ENCODE measurements at places on chromosomes 11 and 22.
A peak's percentile ranks its signal among the peaks of the same experiment; 100 is the strongest.

- DNase-seq: peak; percentile 69
Observed at GRCh38 chr11:123429913-123430720, at the start of gene GRAMD1B. TSS of gene GRAMD1B (plus strand) at chr11:123430269. CDS start at chr11:123430793, 524 bp downstream.

DNA sequence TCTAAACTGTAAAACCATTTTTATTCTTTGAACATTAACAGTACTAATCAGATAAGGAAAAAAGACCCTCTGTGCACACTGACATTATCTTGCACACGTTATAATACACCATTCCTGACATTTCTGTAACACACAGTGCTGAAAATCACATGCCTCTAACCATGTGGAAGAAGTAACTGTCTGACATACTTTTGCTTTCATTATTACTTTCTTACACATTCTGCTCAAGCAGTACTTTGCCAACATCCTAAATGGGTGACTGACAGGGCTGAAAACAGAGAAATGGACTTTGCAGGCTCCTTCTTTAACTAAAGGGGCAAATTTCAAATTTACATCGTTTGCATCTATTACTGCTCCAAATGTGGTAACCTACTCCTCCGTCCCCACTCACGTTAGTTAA lies 22.8 kb upstream of the TP53AIP1 start:
- no peak for DNase-seq

- DNase-seq: no peak
Observed at GRCh38 chr11:14544611-14545010, 24.4 kb upstream of the PSMA1 start.

DNA sequence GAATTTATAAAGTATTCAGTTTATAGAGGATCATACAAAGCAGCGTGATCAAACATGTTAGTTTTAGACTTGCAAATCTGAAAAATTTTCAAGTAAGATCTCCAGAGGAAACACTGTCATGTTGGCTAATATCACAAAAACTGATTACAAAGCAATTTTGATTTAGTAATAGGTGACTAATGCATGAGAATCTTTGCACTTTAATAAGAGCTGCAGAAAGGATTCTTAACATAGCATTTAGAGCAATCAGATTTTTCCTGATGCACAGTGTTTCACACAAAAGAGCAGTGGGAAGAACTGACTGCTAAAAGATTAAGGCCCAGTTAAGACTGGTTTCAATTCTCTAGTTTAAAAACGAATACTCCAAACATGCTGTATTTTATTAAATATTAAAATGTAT lies 321.2 kb downstream of the GUCY1A2 start:
- no peak for DNase-seq

DNA sequence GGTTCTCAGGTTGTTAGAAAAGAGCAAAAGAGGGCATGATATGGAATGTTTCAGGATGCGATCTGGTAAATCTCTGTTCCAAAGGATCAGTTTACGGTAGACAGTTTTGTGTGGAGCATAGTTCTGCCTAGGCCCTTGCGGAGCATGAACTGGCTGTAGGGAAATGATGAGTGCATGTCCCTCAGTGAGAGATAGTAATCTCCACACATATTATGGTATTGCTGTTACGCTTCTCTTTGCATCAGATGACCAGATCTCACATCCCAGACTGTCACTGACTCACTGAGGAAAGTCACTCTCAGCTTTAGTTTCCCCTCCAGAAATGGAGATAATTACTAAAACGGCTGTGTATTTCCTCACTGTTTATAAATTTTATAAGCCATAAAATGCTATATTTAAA lies 836.0 kb downstream of the JRKL start:
- no peak for DNase-seq

GRCh38 chr11:64970731-64971151 lies 1.2 kb downstream of the MAJIN start:
- DNase-seq: peak; percentile 1

- no peak for DNase-seq
Observed at GRCh38 chr11:40387240-40387980, 1072.0 kb downstream of the LRRC4C start.

- DNase-seq: no peak
Observed at GRCh38 chr11:67290801-67291200, 1.7 kb downstream of the ANKRD13D start.

- DNase-seq: no peak
Observed at GRCh38 chr11:63764340-63764678, 4.3 kb downstream of the ZFTA start.

- no peak for DNase-seq
Observed at GRCh38 chr22:19929586-19930550, 11.7 kb upstream of the COMT start.

DNA sequence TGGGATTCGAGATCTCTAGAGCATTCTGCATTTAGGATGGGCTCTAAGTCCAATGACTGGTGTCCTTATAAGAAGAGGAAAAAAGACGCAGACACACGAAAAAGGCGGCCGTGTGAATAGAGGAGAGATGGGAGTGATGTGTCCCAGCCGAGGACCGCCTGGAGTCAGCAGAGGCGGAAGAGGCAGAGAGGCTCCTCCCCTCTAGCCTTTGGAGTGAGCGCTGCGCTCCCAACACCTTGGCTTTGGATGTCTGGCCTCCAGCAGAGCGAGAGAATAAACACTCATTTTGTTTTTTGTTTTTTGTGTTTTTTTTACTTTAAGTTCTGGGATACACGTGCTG lies 83.0 kb upstream of the RTL6 start:
- no peak for DNase-seq

DNA sequence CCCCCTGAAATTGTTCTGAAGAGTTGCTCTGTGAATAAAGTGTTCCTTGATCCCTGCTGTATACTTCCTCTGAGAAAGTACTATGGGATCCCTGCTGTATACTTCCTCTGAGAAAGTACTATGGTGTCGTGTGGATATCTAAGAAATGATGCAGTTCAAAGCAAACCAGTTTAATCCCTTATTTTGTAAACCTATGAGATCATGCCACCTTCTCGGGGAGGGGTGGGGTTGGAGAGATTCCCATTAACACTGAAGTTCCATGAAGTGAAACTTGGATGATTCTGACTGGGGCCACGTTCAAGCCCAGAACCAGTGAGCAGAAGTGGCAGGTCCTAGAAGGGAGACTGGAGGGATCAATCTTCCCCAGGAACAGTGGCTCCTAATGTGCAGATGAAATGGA lies 13.0 kb upstream of the TP53AIP1 start:
- DNase-seq: no peak

DNA sequence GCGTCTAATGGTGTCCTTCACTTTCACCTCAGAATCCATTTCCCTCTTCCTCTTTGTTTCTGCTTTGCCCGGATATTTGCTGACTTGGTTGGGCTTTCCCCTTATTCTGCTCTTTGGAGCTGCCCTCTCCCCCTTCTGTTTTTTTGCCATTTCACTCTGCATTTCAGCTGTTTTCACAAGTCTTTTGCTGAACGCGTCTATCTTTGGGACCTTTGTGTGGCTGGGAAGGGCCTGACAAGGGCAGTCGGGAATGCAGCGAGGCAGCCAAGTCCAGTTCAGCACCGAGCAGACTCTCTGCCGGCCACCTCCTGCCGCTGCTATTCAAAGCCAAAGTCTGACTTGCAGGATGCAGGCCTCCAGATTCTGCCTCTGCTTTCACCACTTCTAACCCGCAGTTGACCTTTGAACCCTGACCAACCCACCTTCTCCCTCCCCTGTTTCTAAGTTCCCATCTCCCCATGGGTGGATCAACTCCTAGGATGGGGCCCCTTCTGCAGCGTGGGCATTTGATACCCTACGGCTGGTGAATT lies 38.2 kb downstream of the FEZ1 start:
- DNase-seq: no peak

- no peak for DNase-seq
Observed at GRCh38 chr22:44213489-44214043, 32.8 kb downstream of the PARVG start.

DNA sequence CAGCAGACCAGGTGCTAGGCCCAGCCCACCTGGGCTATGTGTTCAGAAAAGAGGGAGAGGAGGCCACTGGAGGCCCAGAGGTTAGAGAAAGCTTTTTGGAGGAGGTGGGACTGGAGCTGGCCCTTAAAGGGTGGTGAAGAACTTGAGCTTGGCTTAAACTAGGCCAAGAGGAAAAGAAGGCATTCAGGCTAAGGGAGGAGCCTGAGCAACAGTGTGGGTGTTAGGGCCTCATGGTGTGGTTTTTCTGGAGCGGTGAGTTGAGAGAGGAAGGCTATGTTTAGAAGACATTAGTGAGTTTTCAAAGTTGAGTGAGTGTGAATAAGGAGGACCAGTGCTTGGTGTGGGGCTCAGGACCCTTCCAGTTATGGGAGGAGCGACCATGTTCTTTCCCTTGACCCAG lies 6.2 kb downstream of the TAF6L start:
- DNase-seq: no peak

All from stimulated activated CD4-positive, alpha-beta T cell treated with anti-CD3 and anti-CD28 coated beads, Interleukin-4, amount 100 ng/mL, for 4 hours (primary cell).